ENCODE measurements at places on chromosomes 5 and 9.

GRCh38 chr5:172740428-172741205 lies 30.4 kb downstream of the DUSP1 start:
- DNase-seq, result no peak

GRCh38 chr5:1799110-1799601 lies 481 bp downstream of the MRPL36 start:
- no peak for DNase-seq

GRCh38 chr5:43078956-43079355 lies 38.8 kb upstream of the ANXA2R start:
- DNase-seq, result no peak

GRCh38 chr5:133421394-133421793 lies 190.9 kb downstream of the FSTL4 start:
- no peak for DNase-seq

DNA sequence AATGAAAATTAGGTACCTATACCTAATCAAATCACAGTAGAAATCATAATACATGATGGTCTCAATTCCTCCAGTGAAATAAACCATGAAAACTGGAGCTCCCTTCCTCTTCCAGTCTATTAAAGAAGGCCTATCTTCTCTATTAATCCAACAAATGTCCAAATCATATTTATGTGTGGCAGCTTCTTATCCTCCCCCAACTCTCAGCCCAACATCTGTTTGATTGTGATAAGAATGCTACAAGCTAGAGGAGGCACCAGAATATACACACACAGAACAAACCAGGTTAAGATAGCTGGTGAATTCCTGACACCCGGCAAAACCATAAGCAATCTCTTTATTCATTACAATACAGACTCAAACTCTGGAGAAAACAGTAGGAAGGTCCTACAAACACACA lies 110.8 kb downstream of the FBXL17 start:
- DNase-seq, result no peak

- no peak for DNase-seq
Measured at GRCh38 chr9:30723656-30724055, 1660.8 kb upstream of the ACO1 start.

GRCh38 chr9:34203275-34203991 lies 24.6 kb downstream of the UBAP1 start:
- DNase-seq, result no peak

DNA sequence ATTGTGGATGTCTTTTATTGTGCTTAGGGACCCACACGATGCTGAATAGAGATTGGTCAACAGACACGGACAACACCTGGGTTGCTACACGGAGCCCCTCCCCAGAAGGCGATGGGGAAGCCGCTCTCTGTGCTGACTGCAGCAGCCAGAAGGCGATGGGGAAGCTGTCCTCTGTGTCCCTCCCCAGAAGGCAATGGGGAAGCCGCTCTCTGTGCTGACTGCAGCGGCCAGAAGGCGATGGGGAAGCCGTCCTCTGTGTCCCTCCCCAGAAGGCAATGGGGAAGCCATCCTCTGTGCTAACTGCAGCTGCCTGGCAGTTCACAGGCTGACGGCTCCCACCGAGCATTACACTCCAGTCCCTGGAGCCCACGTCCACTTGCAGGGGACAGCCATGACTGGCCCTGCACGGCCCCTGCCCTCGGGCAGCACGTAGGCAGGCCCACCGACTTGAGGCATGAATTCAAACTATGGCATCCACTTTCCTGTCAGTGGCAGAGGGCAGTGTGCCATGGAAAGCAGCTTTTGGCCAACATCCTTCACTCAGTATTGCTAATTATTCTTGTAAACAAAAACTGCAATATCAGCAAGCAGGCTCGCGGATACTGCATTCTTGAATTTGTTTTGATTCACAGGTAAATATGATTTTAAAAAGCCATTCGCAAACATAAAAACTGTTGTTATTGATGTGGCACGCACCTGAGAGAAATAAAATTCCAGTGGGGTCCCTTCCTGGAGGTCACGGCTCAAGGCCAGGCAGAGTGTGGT lies 48.1 kb upstream of the CLPTM1L start:
- no peak for DNase-seq

GRCh38 chr5:10632110-10632761 lies 68.4 kb downstream of the ANKRD33B start:
- no peak for DNase-seq

GRCh38 chr5:178551468-178551867 lies 38.7 kb downstream of the COL23A1 start:
- DNase-seq, result no peak

DNA sequence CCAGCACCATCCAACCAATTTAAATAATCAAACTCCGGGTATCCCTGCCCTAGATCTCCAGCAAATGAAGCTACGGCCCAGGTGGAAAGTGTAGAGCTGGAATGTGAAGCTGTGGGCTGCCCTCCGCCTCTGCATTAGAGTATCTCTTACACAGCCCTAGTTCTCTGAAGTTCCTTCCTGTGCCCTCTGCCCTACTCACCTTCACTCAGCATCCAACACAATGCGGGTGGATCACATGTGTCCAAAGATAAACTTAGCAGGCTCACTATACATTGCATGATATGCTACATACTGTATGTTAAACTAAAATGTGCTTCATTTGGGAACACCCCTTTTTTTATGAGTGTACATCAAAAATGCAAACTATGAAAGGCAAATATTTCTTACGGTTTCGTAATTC lies 70.0 kb upstream of the RAD23B start:
- DNase-seq, result no peak

DNA sequence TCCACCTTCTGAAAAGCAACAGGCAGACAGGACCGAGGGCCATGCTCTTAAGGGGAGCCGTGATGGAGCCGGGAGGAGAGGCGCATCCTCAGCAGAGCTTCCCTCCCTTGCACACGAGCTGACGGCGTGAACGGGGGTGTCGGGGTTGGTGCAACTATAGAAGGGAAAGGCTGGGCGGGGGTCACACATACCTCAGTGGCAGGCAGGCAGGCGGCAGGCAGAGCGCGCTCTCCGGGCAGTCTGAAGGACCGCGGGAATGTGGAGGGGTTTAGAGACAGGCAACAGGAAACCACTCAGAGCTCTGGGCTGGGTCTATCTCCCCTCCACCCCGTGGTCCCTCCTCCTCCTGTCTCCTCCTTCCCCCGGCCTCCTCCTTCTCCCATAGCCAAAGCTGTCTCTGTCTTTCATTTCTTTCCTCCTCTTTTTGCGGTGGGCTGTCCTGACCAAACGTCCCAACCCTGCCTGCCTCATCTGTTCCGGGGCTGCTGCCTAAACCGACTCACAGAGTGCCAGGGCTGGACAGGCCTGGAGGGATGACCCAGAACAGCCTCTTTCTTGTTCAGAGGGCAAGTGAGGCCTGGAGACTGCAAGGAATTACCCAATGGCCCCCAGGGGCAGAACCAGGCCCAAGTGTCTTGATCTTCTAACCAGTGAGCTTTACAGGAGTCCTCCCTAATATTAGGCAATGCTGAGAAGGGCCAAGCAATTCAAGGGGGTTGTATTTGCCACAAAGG lies at the start of gene SPARC:
SPARC (minus strand) TSS at position 242 of the 734 bp plus-strand sequence. CDS start 10,727 bp downstream, outside the sequence.
- DNase-seq, result peak; percentile 54

GRCh38 chr5:78811121-78811817 lies 162.7 kb upstream of the LHFPL2 start:
- no peak for DNase-seq

DNA sequence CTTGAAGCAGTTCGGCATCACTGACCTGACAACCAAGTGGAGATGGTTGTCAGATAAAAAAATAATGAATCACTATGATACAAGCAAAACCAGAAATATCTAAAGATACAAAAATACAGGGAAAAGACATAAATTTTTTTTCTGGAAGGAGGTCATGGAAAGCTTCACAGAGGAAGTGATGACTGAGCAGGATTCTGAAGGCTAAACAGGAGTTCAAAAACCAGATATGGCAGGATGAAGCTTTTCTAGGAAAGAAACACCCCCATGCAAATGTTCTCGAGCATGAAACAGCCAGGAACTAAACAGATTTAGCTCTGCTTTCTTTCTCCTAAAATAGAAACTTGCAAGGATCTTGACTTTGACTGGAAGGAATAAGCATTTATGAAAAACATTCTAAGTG lies 60.7 kb upstream of the IFNE start:
- no peak for DNase-seq

DNA sequence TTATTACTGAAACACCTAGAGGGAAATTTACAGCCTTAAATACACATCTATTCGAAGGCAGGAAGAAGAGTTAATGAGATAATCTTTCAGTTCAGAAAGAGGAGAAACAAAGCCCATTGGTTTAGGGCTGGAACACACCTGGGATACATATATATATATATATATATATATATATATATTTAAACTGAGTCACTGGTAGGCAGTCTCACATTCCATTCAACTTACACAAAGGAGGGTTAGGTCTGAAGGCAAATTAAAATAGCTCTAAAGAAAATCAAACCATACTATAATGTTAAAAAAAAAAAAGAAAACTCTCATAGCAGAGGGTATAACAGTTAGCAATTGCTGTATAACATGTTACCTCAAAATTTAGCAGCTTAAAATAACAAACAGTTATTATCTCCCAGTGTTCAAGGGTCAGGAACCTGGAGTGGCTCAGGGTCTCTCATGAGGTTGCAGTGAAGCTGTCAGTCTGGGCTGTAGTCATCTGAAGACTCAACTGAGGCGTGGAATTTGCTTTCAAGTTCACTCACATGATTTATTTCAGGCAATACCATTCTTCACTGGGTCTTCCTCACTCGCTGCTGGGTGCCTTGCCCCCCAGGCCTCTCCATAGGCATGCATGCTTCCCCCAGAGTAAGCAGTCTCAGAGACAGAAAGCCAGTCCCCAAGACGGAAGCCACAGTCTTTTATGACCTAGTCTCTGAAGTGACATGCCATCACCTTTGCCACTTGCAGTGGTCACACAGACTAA lies 332.8 kb downstream of the NSG2 start:
- DNase-seq, result no peak

DNA sequence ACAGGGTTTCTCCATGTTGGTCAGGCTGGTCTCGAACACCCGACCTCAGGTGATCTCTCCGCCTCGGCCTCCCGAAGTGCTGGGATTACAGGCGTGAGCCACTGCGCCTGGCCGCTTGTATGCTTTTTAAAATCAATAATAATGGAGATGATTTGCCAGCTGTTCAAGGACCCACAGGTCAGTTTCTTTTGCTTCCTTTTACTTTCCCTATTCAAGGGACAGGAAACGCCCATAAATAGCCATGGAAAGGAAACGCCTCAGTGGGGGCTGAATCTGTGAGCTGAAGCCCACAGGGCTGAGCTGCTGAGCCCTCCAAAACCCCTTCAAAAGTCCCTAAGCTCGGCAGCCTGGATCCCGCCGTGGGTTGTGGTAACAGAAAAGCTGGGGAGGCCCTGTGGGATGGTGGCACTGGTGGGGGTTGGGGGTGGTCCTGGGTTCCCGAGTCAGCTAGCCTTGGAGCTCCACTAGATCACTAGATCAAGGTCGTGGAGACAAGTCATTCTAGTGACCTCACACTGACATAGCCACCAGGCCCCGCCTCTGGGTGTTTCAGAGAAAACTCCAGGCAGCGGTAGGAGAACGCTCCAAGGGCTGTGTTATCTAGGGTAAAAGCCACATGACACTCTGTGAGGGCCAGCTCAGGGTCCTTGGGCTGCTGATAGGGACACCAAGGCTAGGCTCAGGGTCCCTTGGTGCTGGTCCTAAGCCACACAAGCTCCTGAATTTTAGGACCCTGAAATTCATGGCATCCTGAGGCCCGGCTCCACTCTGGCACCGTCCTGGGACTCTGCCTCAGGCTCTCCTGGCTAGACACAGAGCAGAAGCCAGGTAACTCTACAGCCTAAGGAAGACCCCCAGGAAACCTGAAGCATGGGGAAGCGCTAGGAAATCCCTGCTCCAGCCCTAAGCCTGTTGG lies 18.0 kb upstream of the DUSP1 start:
- DNase-seq, result no peak

- no peak for DNase-seq
Measured at GRCh38 chr5:148290271-148291195, 21.7 kb upstream of the SPINK7 start.

GRCh38 chr9:104992659-104993058 lies 64.7 kb upstream of the ABCA1 start:
- DNase-seq, result no peak

DNA sequence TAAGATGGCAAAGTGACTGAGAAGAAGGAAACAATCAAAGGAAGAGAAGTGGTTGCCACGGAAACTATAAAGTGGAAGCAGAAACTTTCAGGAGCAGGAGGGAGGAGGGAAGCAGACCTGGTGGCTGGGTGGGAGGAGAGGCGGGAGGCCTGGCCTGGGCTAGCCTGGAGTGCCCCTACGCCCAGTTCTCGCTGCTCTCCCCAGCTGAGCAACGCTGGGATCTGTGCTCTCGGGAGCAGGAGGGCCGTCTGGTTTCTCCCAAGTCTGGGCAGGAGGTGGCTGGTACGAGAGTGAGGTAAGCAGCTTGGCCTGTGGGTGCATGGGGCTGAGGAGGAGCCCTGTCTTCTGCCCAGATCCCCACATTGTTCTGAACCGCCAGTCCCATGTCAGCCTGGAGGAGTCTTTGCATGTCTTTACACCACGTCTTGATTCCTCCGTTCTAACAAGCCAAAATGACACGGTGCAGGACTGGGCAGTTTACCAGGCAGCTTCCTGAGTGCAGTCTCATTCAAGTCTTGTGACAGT lies 15.0 kb upstream of the DAB2IP start:
- DNase-seq, result peak; percentile 25

DNA sequence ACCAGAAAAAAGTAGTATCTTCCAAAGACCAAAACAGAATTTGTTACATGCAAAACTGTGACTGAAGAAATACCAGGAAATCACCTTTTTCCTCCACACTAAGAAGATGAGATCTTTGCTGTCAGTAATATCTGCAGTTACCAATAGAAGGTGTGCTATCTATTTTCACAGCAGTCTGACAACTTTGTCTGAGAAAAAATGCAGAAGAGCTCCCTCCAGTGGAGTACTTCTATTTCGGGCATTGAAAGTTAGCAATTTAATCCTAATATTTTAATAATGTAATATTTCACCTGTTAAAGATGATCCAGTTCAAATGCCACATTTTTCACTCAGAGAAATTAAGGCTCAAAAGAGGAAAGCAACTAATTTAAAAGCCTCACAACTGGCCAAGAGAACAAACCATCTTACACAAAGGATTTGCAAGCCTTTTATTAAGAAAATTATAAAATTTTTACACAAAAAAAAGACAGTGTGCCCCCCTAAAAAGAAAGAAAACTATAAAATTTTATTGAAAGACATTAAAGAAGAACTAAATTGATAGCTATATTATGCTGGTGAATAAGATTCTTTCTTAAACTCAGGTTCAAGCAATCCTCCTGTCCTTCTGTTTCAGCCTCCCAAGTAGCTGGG lies 50.6 kb downstream of the DEPDC1B start:
- no peak for DNase-seq

GRCh38 chr5:72842816-72843215 lies 26.4 kb downstream of the TNPO1 start:
- no peak for DNase-seq

GRCh38 chr9:20447291-20447690 lies 175.0 kb downstream of the MLLT3 start:
- no peak for DNase-seq

DNA sequence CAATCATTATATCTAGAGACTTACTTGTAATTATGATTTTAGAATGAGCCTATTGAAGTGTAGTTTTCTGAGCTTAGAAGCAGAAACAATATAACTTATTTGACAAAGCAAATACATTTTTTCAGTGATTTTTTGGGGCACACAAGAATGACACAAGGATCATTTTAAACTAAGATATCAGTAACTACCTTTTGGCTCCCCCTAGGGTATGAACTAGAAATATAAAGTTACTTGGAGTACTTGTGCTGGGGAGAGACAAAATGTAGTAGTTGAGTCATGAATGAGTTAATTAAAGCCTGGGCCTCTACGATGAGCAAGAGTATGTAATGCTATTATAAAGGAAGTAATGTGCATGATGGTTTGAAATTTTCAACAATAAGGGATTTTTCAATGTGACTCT lies 1244.1 kb upstream of the ACO1 start:
- DNase-seq, result no peak
